ENCODE measurements at places on chromosomes 6 and 20.

GRCh38 chr6:24743944-24744335, 25.0 kb upstream of the C6orf62 start:
- peaks cover 10% of the 10 kb centered on the region for H3K27me3 ChIP-seq
- no peak for DNase-seq
- H3K4me1 ChIP-seq: peaks cover 10% of the 10 kb centered on the region

DNA sequence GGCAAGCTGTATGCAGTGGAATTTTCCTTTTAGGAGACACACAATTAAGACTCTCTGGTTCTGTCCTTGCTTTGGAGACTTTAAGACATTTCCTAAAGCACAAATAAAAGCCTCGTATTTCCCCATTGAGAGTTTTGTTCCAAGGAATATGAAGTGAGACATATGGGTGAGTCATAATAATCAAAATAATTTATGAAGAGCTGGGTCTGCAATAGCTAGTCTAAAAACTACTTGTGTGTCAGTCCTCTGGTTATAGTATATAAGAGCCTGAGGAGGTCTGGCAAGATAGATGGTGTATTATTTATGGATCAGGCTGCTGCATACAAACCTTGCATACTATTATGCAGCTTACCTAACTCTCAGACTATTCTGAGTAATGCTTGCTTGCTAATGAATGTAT, 142.6 kb downstream of the ADGRG6 start:
- H3K4me3 ChIP-seq: no peak overlapping the region
- peaks cover 4% of the 10 kb centered on the region for H3K27me3 ChIP-seq
- H3K4me1 ChIP-seq: no peaks in the 10 kb centered on the region

DNA sequence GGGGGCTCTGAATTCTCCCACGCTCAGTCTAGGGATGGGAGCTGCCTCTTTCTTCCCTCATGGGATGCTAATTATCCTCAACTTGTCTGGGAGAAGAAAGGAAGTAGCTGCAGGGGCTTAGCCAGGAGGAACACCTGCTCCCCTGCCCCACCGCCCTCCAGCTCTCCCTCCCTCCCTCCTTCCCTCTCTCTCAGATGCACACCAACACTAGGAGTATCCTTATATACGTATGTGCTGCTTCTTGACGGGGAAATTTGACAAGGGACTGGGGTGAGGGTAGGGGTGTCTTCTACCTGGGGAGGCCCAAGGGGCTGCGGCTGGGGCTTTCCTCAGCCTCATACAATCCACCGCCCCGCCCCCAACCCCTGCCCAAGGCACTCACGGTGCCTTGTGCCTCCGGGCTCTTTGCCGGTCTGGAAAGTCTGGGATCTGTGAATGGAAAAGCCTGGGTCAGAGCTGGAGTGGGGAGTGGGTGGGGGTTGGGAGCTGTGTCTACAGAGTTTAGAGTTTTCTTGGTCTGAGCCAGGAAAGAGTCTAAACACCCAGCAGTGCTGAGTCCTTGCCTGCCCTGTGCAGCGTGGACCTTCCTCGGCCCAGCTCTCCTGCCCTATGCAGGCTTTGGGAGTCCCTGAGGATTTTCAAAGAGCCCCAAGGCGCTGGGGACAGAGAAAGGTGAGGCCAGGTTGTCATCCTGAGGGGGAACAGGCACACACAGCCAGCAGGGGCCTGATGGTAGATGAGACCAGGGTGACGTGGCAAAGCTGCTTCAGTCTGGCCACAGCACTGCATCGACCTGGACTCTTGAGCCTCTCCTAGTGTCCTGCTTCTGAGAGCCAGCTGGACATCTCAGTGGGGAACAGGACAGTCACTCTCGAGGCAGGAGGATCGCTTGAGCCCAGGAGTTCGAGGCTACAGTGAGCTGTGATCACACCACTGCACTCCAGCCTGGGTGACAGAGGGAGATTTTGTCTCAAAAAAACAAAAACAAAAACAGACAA, 29.3 kb upstream of the EMILIN3 start:
- no peaks in the 10 kb centered on the region for H3K36me3 ChIP-seq
- DNase-seq: no peak
- H3K4me1 ChIP-seq: no peaks in the 10 kb centered on the region
- H3K27me3 ChIP-seq: no peaks in the 10 kb centered on the region

GRCh38 chr6:61886608-61887259, 399.3 kb downstream of the KHDRBS2 start:
- H3K4me3 ChIP-seq: no peak overlapping the region
- H3K27me3 ChIP-seq: no peaks in the 10 kb centered on the region
- no peaks in the 10 kb centered on the region for H3K36me3 ChIP-seq
- no peaks in the 10 kb centered on the region for H3K4me1 ChIP-seq

DNA sequence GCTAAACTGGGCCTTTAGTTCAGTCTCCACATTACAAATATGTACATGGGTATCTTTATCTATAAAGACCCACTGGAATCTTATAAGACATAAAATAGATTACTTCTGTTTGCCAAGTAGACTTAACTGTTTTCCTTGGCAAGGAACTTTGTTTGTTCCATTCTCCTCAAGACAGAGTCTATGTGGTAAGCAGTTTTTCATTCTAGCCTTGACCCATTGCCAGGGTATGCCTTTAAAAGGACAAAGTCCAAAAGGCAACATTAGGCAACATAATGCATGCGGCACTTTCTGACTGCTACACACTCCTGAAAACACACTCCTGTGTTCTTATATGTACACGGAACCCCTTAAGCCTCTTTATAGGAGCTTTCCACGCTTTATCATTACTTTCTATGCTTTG, 20.4 kb downstream of the VNN1 start:
- no peak overlapping the region for H3K4me3 ChIP-seq
- no peak for DNase-seq
- no peaks in the 10 kb centered on the region for H3K4me1 ChIP-seq
- H3K27ac ChIP-seq: no peak overlapping the region

DNA sequence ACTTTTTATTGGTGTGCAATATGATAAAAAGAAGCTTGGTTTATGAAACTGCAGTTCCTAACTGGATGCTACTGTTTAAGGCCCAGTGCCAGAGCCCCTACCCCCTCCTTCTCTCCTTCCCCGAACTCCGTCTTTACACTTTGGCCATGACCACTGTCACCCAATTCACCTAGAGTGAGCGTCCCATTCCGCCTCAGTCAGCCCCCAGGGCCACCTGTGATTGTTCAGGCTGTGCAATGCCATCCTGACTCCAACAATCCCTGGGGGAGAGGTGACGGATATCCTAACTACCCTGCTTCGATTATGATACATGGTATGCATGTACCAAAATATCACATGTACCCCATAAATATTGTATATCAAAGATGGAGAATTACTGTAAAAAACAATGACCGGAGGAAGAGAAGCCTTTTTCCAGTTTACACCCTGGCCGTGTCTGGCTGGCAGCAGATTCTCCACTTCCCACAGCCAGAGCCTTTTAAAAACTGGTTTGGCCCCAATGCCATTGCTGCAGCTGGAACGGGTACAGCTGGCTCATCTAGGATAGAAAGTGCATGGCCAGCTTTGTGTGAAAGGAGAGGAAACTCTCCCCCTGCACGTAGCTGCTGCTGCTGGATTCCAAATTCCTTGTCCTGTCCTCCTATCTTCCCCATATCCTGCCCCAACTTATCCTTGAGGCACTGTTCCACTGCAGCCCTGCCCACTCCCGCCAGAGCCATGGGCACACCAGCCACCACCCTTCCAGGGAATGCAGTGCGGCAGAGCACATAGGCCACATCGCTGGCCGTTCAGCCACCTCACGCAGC, 99.7 kb downstream of the JPH2 start:
- no peak overlapping the region for H3K27ac ChIP-seq
- DNase-seq: no peak
- peaks cover 28% of the 10 kb centered on the region for H3K27me3 ChIP-seq

GRCh38 chr6:106801256-106801655, 171.9 kb downstream of the QRSL1 start:
- DNase-seq: no peak
- H3K27me3 ChIP-seq: peaks cover 32% of the 10 kb centered on the region
- no peaks in the 10 kb centered on the region for H3K36me3 ChIP-seq
- no peak overlapping the region for H3K27ac ChIP-seq
- no peak overlapping the region for H3K4me3 ChIP-seq
- peaks cover 4% of the 10 kb centered on the region for H3K4me1 ChIP-seq

DNA sequence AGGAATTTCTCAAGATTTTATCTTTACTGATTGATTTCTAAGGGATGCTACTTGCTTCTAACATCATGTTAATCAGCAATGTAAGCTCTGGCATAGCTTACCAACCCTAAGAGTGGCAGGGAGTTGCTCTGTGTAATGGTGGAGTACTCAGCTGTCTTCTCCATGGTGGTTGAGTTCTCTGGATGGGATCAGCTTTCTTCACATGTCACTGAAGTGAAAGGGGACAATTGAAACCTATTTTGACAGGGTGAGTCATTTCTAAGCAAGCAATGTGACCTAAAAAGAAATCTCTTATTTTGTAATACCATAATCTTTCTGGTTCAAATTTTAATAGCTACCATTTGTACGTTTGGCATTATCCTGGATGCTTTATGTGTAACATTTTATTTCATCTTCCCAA, 430.4 kb downstream of the GJA1 start:
- no peaks in the 10 kb centered on the region for H3K4me1 ChIP-seq
- no peak for DNase-seq
- H3K4me3 ChIP-seq: no peak overlapping the region

DNA sequence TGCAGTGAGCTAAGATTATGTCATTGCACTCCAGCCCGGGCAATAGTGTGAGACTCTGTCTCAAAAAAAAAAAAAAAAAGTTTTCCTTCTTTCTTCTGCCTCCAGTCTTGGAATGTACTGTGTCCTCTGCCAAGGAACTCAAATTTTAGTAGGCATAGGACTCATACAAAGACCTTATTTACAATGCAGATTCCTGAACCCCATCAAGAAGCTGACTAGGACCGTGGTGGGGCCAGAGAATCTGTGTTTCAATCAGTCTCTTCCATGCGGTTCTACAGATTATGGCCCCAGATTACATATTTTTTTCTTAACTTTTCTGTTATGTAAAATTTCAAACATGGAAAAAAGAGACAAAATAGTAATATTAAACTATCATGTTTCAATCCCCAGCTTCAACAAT, 29.8 kb upstream of the PIM1 start:
- H3K27me3 ChIP-seq: peaks cover 6% of the 10 kb centered on the region
- H3K27ac ChIP-seq: no peak overlapping the region
- H3K4me3 ChIP-seq: no peak overlapping the region
- DNase-seq: no peak
- peaks cover 13% of the 10 kb centered on the region for H3K4me1 ChIP-seq

GRCh38 chr20:5831539-5832237, 81.5 kb downstream of the SHLD1 start:
- no peak overlapping the region for H3K27ac ChIP-seq
- H3K4me3 ChIP-seq: no peak overlapping the region
- no peaks in the 10 kb centered on the region for H3K27me3 ChIP-seq
- no peaks in the 10 kb centered on the region for H3K36me3 ChIP-seq
